ENCODE measurements at places on chromosomes 3 and 15.

- no peak for DNase-seq
These were observed 27.2 kb upstream of the GBE1 start for GRCh38 chr3:81788610-81789009.

GRCh38 chr3:103381296-103382079, 946.7 kb downstream of the ZPLD1 start:
- DNase-seq = no peak

GRCh38 chr3:50266836-50267235, 2.1 kb upstream of the SEMA3B start:
- DNase-seq = no peak

GRCh38 chr15:60005352-60006202, 1.5 kb downstream of the FOXB1 start:
- DNase-seq = no peak

DNA sequence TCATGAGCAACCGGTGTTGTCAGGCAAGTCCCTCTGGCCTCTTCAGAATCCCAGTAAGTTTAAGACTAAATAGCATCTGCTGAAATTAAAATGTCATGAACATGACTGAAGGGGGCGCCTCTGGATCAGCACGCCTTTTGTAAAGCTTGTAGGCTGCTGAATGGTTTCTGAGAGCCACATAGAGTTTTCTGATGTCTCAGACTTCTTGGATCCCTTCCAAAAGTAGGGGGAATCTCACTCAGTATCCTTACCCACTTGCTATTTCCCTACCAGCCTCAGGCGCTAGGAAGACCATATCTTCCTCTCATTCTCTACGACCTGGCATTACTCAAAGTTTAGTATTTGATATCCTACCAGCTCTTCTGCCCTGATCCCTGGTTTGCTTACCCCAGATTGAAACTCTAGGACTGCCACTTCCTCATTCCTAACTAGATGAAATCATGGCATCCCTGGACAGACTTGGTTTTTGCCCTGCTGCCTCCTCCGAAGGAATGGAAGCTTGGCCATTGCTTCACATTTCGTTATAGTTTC, 62.7 kb upstream of the CD47 start:
- DNase-seq = no peak

DNA sequence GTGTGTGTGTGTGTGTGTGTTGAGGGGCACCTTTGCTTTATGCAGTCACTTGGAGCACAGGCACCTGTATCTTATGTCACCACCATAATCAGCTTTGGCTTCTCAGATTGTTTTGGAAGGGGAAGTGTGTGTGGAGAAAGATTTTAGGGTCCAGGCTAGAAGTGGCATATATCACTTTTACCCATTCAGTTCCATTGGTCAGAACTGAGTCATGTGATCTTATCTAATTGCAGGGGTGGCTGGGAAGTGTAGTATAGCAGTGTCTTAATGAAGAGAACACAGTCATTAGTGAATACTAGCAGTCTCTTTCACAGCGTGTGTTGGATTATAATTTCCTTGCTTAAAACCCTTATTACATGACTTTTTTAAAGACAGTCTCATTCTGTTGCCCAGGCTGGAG, 20.6 kb downstream of the NCK1 start:
- no peak for DNase-seq

GRCh38 chr3:93931597-93932229, 42.0 kb downstream of the PROS1 start:
- no peak for DNase-seq

GRCh38 chr3:133856316-133856715, 39.4 kb downstream of the RAB6B start:
- no peak for DNase-seq

DNA sequence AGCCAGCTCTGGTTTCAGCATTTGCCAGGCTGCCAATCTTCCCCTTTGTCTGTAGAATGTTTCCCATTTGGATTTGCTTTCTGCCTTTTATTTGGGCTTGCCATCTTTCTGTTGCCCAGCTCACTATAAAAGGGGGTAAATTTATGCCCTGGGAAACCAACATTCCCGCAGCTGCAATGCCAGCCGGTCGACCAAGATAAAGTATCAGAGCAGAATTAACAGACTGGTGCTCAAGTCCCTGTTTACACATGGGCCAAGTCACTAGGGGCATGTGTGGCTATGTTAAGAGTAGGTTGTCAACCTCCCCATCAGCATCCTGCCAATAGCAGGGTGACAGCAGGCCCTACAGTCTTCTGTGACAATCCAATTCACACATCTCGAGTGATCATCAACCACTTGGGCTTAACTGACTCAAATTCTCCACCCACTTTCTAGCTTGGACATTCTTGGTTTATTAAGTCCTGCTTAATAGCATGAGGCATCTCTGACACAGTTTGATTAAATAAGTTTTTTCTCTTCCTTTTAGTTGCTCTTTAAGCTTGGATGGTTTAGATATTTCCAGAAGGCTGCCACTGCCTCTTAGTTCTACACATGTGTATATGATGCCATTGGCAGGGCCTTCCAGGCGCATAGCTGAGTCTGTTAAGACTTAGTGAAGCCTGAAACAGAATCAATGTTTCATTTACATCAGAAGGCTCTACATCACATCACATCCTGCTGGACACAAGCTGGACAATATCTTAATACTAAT, 24.1 kb upstream of the VEPH1 start:
- DNase-seq = no peak

- DNase-seq = no peak
These were observed 33.5 kb downstream of the CHAC1 start for GRCh38 chr15:40986820-40987219.

GRCh38 chr15:99504823-99505551, 60.8 kb upstream of the MEF2A start:
- DNase-seq = no peak

DNA sequence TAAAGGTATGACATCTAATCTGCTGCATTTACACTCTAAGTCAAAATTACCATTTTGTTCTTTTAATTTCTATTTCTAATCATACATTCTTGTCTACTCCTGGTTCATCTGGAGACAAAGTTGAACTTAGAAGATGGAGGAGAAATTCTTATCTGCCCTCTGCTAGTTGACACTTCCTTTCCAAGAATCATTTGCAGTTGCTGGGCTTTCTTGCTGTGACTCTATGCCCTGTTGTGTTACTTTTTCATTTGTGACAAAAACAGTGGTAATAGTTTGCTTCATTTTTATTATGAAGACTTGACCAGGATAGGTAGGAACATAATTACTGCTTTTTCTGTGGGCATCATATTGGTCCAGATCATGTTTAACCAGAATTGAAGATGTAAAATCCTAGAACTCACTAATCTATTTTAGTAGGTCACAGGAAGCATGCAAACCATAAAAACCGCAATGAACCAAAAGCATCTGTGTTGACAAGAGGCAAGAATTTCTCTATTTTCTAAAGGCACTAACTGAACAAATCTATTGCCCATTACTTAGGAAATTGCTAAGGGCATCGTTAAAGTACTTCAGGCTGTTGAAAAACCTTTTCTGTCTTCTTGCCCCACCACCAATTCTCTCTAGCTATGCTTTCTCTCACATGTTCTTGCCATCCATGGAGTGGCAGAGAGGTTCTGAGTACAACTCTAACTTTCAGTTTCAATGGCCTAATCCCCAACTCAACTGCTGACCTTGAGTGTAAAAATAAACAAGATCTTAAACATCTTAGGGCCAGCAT, 4.2 kb upstream of the CCR2 start:
- no peak for DNase-seq

DNA sequence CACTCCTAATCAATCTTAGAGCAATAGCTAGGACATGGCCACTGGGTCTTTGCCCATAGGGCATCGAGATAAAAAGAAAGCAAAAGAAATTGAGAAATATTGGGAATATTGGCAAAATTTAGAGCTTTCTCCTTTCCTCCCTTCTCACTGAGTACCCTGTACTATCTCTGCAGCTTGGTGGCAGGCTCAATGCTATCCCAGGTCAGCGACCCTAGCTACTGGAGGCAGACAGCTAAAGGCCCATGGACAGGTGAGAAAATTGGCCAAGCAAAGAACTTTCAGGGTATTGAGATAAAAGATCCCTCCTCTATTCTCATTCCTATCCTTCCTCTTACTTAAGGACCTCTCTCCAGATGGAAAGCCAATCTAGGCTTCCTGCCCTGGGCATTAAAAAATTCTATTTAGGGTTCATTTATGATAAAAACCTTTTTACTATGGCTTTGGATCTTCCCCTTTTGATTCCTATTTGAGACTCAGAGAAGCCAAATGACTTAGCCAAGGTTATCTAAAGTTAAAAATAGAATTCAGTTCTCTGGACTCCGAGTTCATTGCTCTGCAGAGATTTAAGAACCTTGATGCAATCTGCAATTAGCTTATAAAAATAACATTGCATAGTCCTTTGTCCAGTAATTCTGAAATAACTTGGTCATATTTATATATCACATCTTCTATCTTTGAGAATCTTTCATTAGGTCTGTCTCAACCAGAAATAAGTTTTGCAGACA, 75.4 kb downstream of the THRB start:
- DNase-seq = no peak

DNA sequence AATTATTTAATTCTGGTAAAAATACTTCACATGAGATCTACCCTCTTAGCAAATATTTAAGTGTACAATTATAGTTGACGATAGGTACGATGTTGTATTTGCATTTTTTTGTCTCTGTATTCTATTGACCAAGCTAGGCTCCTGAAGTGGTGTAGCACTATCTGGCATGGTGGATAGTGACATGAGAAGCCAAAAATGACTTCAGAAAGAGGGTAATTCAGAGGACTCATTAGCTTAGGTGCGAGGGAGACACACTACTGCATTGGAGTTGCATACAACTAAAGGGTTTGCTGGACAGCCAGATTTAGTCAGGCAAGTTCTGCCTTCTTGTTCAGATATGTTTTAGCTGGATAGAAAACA, 50.6 kb downstream of the KBTBD8 start:
- no peak for DNase-seq

DNA sequence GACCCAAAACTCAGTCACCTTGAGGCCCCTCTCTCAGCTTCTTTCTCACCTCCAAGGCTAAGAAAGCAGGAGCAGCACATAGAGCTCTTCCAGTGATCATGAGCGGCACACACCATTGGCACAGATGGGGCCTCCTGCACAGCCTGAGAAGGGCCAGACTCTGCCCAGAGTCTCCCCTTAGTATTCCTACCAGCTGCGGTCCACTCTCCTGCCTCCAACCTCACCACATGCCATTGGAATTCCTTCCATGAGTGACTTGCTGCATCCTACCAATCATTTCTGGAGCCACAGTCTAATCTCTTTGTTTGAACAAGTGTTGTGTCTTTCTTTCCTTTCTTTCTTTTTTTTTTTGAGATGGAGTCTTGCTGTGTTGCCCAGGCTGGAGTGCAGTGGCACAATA, 39.3 kb downstream of the CDCP1 start:
- DNase-seq = no peak

- no peak for DNase-seq
These were observed 21.4 kb downstream of the IRAK2 start for GRCh38 chr3:10185804-10186762.

- no peak for DNase-seq
These were observed 36.8 kb downstream of the CA12 start for GRCh38 chr15:63344731-63345390.

DNA sequence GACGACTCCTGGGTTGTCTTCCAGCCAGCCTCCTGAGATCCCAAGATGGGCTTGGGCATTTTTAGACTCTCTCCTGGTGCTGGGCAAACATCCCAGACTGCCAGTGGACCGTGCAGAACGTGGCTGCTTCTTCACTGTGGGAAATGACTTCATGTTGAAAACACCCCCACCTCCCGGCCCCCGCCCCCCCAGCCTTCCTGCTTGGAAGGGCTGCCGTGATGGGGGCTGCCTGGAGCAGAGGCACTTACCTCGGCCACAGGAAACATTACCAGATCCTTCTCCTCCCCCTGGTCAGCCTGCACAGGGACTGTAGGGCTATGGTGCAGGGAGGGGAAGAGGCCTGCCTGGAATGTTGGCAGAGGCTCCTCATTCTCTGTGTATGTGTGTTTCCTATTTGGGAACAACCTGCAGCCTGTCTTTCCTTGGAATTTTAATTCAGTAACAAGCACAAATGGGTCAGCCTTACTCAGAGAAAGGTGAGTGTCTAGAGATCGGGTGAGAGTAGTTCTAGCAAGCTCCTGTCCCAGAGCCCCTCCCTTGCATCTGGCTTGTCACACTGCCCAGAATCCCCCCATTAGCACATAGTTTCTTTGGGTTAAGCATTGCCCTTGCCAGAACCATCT, 90.8 kb downstream of the ANP32A start:
- no peak for DNase-seq

DNA sequence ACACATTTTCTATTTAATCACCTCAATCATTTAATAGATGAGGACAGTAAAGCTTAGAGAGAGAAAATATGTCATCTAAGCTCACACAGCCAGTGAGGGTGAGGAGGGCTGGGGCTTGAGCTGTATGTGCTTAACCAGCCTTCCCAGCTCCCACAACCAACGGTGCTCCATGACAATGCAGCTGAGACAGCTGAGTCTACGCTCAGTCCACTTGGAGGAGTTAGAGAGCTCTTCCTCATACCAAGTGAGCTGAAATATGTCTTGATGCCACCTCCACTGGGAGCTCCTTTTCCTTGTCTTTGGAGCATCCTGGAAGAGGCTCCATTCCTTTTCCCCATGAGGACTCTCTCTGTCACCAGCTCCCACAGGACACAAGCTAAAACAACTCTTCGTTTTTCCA, 9.3 kb downstream of the HOMER2 start:
- no peak for DNase-seq

DNA sequence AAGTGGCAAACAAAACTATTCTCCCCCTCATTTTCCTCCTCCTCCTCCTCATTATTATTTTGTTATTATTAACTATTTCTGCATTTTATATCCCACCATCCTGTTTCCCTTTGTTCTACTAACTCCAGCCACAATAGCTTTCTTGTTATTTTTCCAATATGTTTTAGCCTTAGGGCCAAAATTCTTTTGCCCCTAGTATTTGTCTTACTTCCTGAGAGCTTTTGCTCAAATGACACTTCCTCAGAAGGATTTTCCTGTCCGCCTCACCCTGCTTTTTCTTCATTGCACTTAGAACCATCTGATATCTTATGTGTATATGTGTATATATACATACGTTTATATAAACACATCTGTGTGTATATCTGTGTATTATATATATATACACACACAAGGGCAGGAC, 32.7 kb upstream of the NUDT16 start:
- DNase-seq = no peak

- no peak for DNase-seq
These were observed 401.7 kb downstream of the TBC1D5 start for GRCh38 chr3:17340693-17341092.

DNA sequence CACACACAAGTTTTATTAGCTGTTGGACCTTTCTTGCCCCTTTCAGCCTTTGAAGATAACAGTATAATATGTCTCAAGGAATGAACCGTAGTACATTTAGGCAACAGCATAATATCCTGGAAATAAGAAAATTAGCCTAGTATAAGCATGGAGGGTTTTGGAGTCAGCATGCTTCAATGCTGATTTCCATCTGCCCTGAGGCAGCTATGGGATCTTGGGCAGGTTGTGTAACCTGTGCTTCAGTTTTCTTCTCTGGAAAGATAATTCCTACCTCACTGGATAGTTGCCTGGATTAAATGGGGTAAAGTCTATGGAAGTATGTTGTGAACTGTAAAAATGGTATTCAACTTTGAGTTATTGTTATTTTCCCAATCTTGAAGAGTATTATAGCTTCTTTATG, 1.6 kb downstream of the DHX30 start:
- no peak for DNase-seq
